Fibroblast of skin of left quadriceps (primary cell): ENCODE measurements at places on chromosomes 3 and 15.

DNA sequence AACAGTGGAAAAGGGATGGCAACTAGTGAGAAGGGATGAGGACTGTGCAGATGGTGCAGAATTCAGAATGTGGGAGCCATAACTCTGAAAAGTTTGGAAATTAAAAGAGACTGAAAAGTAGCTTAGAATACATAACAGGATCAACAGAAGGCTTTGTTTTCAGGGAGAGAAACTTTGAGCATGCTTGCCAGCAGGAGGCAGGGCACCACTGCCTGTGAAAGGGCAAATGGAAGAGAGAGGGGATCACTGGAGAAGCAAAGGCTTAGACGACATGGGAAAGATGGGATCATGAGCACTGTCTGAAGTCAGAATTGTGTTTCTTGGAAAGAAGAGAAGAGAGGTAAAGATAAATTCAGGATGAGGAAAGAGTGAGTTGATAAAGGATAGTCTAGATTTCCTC lies 99.6 kb downstream of the ABI3BP start:
- DNase-seq, result no peak

- DNase-seq, result no peak
These were observed 749.8 kb upstream of the SGO1 start for GRCh38 chr3:20935791-20936190.

GRCh38 chr3:185924375-185924774 lies 13.4 kb downstream of the TRA2B start:
- DNase-seq, result no peak

DNA sequence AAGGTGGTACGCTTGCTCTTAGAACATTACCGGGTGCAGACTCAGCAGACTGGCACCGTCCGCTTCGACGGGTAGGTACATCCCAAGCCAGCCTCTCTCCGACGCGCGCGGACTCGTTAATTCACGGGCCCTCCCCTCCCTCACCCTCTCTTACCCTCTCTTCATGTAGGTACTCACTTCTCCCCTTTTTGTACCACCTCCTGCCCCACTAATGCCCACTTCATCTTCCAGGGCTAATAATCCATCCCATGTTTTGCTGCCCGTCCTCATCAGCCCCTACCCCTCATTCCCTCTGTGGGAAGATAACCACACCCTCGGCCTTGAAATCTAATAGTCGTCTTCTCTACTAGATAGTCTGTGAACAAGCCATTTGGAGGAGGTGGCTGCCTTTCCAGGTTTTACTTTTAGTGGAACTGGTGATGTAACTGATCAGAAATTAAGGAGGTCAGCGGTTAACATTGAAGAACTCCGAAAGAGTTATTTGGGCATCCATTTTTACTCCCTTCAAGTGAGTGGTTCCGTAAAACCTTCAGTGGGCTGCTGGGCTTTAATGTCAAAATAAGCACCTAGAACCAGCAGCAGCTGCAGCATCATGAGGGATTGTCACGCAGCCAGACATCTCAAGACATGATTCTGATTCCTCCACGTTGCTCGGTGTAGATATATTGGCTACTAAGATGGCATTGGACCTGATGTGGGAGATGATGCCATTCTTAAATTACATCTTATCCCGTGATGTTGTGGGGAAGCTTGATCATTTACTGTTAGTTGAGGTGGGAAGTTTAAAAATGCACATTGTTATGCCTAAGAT lies 1.3 kb downstream of the FEM1B start:
- DNase-seq, result no peak

DNA sequence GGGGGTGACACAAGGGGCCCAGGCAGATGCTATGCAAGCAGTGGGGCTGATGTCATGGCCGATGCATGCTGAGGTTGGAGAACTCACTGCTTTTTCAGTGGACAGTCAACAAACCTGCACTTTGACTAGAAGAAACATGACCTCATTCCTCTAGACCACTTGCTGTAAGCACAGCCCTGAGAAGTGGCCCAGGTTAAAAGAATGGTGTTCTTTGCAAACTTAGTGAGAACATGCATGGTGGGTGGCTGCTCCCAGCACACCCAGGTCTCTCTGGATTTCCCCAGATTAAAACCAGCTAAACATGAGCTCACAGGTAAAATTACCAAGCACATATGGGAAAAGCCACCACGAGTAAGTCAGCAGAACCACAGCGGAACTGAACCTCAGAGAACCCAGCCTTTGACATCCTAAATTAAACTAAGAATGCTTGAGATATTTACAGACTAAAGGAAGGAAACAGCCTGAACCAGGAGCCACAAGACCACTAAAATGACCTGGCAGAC lies 15.5 kb downstream of the DLEC1 start:
- no peak for DNase-seq

DNA sequence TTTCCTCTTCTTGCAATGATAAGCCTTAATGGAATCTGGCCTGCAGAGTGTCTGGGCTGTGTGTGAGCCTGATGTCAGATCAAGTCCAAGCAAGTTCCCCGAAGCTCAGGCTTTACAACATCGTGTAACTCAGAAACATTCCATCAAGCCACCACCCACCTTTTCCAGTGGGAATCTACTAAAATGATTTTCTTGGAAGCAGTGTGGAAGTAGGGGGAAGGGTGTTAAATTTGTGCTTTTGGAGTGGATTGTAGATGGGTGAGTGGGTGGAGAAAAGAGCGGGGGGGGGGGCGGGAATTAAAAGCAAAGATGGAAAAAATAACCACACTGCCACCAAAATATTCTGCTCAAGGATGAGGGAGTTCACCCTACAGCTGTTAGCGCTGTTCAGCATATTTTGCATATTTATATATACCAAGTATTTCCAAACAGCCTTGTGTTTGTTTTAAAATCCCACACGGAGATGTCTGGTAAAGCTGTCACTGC lies 53.6 kb downstream of the VGLL3 start:
- DNase-seq, result peak; percentile 98

DNA sequence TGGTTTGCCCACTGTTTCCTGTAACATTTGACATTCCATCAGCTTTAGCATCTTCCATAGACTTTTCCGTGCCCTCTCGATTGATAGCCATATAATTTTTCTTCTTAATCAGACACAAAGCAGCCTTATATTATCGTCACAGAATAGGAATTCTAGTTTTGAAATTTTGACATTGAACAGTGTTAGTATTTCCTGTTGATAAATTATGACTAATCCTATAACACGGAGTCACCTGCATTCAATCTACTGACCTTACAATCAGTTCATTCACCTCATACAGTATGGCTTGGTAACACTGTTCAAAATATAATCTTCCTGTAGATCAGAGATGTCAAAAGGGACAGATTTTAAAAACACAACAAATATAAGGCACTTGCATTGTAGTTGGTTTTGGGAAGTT lies 423.7 kb downstream of the C3orf38 start:
- no peak for DNase-seq

- DNase-seq, result no peak
These were observed 7.3 kb upstream of the UBE3A start for GRCh38 chr15:25446076-25446475.

- DNase-seq, result no peak
These were observed 303.0 kb upstream of the TPRG1 start for GRCh38 chr3:188868803-188869202.

- no peak for DNase-seq
These were observed 13.8 kb downstream of the PTPN9 start for GRCh38 chr15:75565062-75565970.

DNA sequence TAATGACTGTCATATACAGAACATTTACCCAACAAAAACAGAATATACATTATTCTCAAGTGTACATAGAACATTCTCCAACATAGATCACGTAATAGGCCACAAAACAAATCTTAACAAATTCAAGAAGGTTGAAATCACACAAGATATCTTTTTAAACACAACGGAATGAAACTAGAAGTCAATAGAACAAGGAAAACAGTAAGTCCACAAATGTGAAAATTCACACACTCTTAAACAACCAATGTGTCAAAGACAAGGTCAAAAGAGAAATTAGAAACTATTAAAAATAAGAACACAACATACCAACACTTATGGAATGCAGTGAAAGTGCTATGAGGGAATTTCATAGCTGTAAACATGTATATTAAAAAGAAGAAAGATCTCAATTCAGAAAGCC lies 81.2 kb upstream of the SLCO2A1 start:
- DNase-seq, result no peak

DNA sequence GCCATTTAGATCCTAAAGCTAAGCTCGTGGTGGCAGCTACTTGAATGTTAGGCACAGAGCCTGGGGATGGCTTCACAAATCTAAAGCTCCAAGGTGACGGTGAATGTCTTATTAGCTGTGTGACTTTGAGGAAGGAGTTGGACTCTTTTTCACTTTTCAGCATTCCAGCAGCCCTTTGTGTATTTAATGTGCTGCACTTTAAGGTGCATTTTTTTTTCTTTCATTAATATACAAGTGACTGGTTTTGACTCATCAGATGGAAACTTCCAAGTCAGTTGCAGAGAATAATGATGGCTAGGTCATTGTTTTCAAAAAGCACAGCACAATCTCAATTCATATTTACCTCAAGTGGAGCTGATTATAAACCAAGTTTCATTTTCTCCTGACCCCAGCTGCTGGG lies 55.8 kb downstream of the TMED3 start:
- DNase-seq, result no peak

GRCh38 chr15:27527490-27528067 lies 556.6 kb downstream of the GABRG3 start:
- no peak for DNase-seq

GRCh38 chr3:12670365-12671119 lies 6.6 kb upstream of the RAF1 start:
- DNase-seq, result no peak

- no peak for DNase-seq
These were observed 9.4 kb downstream of the RPLP1 start for GRCh38 chr15:69462030-69462492.

DNA sequence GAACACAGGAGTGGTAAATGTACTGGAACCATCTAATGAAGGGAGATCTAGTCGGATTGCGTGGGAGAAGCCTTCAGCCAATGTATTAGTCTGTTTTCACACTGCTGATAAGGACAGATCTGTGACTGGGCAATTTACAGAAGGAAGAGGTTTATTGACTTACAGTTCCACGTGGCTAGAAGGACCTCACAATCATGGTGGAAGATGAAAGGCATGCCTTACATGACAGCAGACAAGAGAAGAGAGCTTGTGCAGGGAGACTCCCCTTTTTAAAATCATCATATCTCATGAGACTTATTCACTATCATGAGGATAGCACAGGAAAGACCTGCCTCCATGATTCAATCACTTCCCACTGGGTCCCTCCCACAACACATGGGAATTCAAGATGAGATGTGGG lies 17.0 kb downstream of the HRG start:
- DNase-seq, result no peak

- no peak for DNase-seq
These were observed 1.2 kb downstream of the PFKFB4 start for GRCh38 chr3:48555231-48555948.

DNA sequence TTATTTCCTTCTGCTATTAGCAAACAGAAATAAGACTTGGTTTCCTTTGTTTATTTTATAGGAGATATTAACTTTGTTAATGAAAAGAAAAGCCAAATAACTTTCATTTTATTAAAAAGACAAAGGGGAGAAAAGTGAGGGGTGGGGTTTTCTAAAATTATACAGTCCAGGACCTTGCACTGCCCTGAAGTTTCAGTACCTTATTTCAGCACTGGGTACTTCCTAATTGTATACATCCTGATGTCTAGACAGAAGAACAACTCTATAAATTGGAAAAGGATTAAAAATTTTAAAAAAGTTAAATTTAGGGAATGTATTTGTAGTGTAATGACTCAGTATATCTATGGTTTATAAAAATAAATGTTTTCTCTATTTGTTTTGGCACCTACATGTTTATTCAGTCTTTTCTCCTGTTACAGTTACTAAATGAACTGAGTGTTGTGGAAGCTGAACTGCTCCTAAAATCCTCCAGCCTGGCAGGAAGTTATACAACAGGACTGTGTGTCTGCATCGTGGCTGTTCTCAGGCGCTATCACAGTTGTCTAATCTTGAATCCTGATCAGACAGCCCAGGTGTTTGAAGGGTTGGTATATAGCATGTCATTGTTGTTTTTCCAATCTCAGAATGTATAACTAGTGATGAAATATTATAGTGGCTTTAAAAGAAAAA lies 27.6 kb upstream of the P2RY13 start:
- DNase-seq, result no peak

DNA sequence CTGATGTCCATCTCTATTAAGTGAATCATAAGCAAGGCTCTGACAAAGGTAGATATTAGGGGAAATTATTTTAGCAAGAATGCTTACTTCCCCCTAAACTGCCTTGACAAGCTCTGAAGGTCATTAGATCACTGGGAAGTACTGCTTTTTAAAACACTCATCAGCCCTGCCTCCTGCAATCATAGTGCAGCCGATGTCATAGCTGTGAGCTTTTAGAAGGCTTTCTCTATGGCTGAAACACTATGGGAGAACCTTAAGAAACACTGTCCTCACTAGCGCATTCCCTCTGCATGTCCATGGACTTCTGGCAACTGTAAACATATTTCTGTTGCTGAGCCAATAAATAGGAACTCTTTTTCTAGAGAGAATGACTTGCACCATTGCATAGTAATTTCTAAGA lies 38.7 kb upstream of the PTPRG start:
- no peak for DNase-seq

DNA sequence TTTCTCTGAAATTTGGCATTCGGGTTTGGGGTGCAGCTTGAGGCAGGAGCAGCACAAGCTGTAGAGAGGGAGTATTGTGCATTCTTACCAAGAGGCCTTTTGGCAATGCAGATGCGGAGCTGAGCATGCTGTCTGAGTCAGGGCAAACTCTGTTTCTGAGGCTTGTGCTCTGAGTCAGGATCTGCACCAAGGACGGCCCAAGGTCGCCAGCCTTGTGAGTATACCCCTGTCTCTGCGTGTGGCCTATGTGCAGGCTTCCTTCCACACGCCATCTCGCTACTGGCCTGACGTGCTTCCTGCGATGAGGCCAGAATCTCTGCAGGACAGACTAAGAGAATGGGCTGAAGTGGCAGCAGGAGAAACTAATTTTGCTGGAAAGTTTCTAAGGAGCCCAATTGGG lies 83.8 kb upstream of the ROPN1 start:
- no peak for DNase-seq

- peak; percentile 54 for DNase-seq
These were observed 124.4 kb upstream of the LIPC start for GRCh38 chr15:58307313-58307961.

GRCh38 chr3:51845129-51845528 lies 16.3 kb upstream of the IQCF2 start:
- DNase-seq, result no peak

DNA sequence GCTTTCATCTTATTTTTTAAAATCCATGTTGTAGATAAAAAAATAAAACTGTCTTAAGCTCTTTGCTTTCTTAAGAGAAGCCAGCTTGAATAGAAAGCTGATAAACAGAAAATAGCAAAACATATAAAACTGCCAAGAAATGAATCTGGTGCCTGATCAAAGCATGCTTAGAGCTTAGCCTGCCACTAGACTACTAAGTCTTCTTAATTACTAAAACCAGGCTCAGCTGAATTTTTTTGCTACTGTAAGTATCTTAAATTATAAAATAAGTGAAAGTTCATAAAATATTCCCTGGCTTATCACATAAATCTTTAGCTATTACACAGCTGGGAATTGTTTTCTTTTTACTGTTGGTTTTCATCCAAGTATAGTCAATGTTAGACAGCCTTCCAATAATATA lies 803.9 kb downstream of the DIPK2A start:
- DNase-seq, result peak; percentile 9

GRCh38 chr3:53084310-53085001 lies 38.6 kb upstream of the SFMBT1 start:
- DNase-seq, result no peak

- DNase-seq, result no peak
These were observed 357.8 kb upstream of the TBL1XR1 start for GRCh38 chr3:177554895-177555759.

- DNase-seq, result no peak
These were observed 286.3 kb downstream of the FAM43A start for GRCh38 chr3:194971965-194972364.
